ENCODE measurements at places on chromosomes 5 and 9. TPM values are rescaled to one million over a fixed set of nuclear protein-coding genes. Genes with fewer than 3 reads are reported as not detected.

Gene FGD3
- under 0.01 TPM for total RNA-seq

Gene FOXD4L6
- not detected for total RNA-seq

Gene IRGM
- not detected for total RNA-seq

Gene PPP3R2
- total RNA-seq: not detected

Gene PCDHB5
- 1.5 TPM for total RNA-seq

Gene GDNF
- not detected for total RNA-seq

Gene NEUROG1
- total RNA-seq: not detected

Gene NUP214
- total RNA-seq: 29.9 TPM

Gene ACSL6
- total RNA-seq: not detected

Gene CLTA
- 341 TPM for total RNA-seq

Gene ANKRD55
- not detected for total RNA-seq

Gene ANKRD34B
- 1.5 TPM for total RNA-seq

Gene TRPM3
- 0.63 TPM for total RNA-seq

Gene PRLR
- total RNA-seq: under 0.01 TPM

Gene STKLD1
- total RNA-seq: 0.49 TPM

Gene ADGRD2
- total RNA-seq: not detected

Gene PCDHGB3
- 3.8 TPM for total RNA-seq

Gene RAI14
- total RNA-seq: 118 TPM

Gene SPACA9
- total RNA-seq: 1.6 TPM

Gene GARIN3
- total RNA-seq: not detected

Gene GABRA6
- total RNA-seq: not detected

Gene FAM151B
- 0.16 TPM for total RNA-seq

Gene TSSK1B
- under 0.01 TPM for total RNA-seq

Gene PTPDC1
- 7.9 TPM for total RNA-seq

Gene ASPN
- total RNA-seq: not detected

Gene CMYA5
- under 0.01 TPM for total RNA-seq

Gene LECT2
- not detected for total RNA-seq

Gene CWC27
- 6.5 TPM for total RNA-seq

Gene MAMDC2
- total RNA-seq: 12.4 TPM

Gene LCN9
- not detected for total RNA-seq

Gene SIL1
- 51.0 TPM for total RNA-seq

Gene INSL4
- total RNA-seq: not detected

Gene CDC14B
- total RNA-seq: 12.1 TPM

Gene CARTPT
- total RNA-seq: not detected

Gene GPX8
- 60.6 TPM for total RNA-seq

Gene C5orf52
- not detected for total RNA-seq

Gene MYMK
- not detected for total RNA-seq

Gene TTC16
- not detected for total RNA-seq

Gene NKD2
- 0.13 TPM for total RNA-seq

Gene PBX3
- 25.0 TPM for total RNA-seq

Gene FOXE1
- total RNA-seq: 0.38 TPM

Gene SPINK7
- total RNA-seq: not detected

All from mesangial cell (primary cell).